ENCODE measurements at places on chromosomes 13 and 19. TPM values are rescaled to one million over a fixed set of nuclear protein-coding genes. Genes with fewer than 3 reads are reported as not detected.

- no peak for DNase-seq
Observed at GRCh38 chr13:21568854-21569253, 35.1 kb downstream of the MICU2 start.

GRCh38 chr13:21676611-21677021, 5.7 kb downstream of the FGF9 start:
- no peak for DNase-seq

DNA sequence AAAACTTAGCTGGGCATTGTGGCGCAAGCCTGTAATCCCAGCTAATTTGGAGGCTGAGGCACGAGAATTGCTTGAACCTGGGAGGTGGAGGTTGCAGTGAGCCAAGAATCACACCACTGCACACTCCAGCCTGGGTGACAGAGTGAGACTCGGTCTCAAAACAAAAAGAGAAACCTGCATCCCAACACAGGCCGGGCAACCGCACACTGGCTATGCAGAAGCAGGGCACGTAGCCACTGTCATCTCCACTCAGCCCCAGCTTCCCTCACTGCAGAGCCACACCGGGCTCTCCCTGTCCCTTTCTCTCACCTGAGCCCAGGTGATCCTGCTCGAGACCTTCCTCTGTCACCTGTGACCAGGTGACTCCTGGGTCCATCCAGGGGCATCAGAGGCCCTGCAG, 11.7 kb downstream of the ELL start:
- DNase-seq, result no peak

C19orf67 gene
- not detected for total RNA-seq

F10 gene
- 124 TPM for total RNA-seq

RASAL3 gene
- total RNA-seq, result 1.9 TPM
